ENCODE measurements at places on chromosomes 7 and 10.

DNA sequence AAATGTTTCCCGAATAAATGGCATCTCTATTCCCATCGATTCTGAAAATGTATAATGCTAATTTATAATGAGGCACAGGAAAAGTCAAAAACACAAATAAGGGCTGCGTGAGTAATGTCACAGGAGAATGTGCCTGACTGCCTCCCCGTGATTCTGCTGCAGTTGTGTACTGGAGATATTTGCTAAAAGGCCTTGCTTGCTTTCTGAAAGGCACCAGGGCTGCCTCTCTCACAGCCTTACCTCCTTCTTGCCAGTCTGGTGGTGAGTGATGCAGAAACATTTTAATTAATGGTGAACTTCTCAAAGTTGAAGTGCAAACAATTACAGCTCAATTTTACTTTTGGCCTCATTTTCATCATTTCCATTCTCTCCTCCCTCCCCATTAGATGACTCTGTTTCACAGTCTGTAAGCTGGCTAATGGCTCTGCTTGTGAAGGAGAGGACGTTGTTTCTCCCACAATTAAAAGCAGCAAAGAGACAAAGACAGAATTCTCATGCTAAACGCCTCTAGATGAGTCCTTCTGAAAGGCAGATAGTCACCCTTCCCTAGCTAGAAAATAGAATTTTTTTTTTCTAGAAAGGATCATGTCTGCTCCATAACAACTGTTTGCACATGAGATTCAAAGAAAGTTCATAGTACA, 377.6 kb downstream of the MDFIC start:
- DNase-seq, result peak; percentile 36

DNA sequence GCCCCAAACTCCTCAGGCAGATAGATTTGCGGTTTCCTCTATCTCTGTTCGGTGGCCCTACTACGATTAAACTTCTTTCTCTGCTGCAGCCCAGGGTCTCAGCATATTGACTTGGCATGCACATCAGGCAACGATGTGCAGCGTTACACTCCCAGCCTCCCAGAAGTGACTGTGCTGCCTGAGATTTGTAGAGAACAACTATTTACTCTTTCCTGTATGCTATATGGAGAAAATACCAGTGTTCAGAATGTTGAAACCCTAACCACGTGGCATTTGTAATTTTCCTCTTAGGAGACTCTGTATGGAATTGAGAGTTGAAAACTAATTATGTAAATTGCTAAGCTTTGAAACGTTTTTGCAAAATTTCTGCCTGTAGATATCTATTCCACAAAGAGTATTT, 50.9 kb downstream of the GNAI1 start:
- no peak for DNase-seq

GRCh38 chr10:132359305-132360040, 27.5 kb downstream of the LRRC27 start:
- no peak for DNase-seq

DNA sequence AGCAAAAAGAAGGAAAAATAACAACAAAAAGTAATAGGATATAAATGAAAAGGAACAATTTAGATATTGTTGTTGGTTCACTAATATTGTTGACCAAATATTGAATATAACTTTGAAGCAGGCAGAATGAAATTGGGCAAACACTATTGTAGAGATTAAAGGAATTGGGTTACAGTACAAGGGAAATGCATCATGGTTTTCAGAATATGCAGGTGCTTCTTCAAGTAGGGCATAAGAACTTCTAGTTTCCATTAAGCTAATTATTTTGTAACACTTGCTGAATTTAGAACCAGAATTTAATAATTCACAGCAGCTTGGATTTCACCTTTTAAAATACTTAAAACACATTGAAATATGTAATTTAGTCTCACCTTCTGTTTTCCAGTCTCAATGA, 36.5 kb downstream of the RPA3 start:
- no peak for DNase-seq

DNA sequence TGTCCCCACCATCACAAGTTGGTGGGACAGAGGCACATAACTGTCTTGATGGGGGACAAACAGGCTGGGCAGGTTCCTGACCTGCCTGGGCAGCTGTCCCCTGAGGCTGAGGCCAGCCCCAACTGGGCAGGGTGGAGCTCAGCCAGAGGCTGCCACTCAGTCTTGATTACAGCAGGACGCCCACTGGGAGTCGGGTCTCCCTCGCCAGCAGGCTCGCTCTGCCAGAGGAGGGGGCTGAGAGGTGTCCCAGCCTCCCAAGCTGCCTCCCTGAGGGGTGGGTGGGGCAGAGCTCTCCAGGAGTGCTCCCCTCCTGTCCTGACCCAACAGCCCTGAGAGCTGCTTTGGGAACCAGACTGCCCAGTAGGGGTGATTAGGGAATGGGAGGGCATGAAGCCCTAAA, 1.8 kb upstream of the CAMK2G start:
- DNase-seq, result no peak

GRCh38 chr10:75403939-75404814, 2.6 kb upstream of the ZNF503 start:
- no peak for DNase-seq

DNA sequence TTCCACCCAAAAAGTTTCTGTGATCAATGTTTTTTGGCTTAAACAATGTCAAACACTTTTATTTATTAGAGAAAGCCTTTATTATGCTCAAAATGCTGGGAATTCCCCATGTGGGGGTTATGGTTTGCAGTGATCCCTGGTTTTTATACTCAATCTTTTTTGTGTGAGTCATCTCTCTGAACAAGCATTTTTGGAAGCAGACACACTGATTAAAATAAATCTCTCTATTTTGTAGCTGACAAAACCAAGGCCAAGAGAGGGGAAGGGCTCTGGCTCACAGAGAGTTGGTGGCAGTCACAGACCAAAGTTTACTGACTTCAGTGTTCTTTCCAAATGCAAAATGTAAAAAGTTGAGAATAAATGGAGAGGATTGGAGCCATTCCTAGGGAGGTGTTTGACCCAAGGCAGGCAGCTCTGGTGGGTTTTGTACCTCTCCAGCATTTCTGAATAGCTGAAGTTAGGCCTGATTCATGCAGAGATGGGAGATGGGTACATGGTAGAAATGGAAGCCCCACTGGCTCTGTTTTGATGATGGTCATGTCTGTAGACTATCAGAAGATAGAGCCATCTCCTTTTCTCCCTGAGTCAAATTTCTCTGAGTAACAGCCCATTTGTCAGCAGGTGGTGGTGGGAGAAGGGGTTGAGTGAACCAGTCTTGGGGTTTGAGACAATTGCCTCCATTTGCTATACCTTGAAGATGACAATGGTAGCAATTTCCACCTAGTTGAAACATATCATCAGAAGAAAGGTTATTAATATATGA, 45.4 kb upstream of the NAMPT start:
- DNase-seq, result peak; percentile 76
